Activated T-cell treated with anti-CD3 and anti-CD28 coated beads for 4 hours (primary cell): ENCODE measurements at places on chromosomes 2 and 18.

- DNase-seq: no peak
Measured at GRCh38 chr2:207885010-207885409, 115.3 kb upstream of the FZD5 start.

- no peak for DNase-seq
Measured at GRCh38 chr18:64097497-64097896, 51.4 kb downstream of the LINC00305 start.

GRCh38 chr2:237223201-237223861 is 137.6 kb downstream of the COPS8 start:
- no peak for DNase-seq

DNA sequence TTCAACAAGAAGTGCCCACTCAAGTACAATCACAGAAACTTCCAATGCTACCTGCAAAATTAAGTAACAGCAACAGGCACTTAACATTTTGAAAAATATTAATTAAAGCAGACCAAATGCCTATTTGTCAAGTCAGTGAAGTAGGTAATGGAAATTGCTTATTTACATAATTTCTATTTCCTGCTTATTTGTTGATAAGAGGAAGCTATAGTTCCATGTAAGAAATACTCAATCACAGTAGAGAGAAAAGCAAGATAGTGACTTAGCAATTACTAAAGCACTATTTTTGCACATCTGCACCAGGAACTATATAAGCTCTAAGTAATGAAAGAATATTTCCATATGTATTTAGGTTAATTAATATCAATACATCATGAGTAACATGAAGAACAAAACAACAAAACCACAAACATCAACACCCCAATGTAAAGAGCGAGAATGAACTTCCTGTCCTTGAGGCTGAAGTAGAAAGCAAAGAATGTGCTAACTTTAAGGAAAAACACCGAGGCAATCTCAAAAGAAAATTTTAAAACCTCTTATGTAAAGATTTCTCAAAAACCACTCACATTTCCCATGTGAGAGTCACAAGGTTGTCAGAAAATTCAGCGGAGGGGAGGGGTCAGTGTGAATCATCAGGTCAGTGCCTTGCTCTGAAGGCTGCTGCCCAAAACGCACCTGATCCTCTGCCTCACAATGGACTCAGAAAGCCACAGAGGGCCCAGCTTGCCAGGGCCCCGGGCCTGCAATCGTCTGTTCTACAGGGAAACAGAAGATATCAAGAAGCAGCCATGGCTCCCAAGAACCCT is 12.5 kb downstream of the NPC1 start:
- DNase-seq: no peak

- DNase-seq: no peak
Measured at GRCh38 chr18:78637442-78638402, 341.9 kb upstream of the SALL3 start.

DNA sequence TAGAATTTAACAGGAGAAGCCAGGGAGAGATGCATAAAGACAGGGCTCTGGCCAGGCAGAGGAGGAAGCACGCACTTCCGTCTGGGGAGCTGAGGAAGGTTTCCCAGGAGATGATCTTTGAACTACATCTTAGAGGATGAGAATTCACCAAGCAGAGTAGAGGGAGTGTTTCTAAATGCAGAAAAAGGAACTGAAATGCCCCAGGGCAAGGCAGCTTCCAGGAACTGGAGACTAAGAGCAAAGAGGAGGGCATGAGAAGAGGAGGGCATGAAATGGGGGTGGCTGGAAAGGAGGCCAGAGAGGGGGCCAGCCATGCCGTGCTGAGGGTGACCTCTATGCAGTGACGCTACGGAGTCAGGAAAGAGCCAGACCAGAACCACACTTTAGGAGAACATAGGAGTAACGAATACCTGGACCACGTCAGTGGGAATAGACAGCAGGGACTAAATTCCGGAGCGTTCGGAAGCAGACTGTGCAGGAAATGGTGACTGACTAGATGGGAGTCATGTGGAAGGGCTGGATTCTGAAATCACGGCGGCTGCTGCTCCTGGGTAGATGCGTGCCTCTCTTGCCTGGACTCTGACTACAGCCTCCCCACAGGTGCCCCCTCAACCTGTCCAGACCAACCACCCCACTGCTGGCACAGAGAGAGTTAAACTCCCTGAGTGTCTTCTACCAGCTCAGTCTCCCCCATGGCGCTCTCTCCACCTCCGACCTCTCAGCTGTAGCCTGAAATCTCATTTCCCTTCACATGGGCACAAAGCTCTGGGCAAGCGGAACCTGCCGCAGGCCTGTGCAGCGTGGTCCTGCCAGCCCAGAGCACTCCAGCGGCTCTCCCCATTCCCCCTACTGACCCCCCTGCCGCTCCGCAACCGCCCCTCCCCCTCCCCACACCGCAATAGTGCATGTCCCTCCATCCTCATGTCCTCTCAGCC is 87.0 kb upstream of the RTN4 start:
- DNase-seq: no peak

DNA sequence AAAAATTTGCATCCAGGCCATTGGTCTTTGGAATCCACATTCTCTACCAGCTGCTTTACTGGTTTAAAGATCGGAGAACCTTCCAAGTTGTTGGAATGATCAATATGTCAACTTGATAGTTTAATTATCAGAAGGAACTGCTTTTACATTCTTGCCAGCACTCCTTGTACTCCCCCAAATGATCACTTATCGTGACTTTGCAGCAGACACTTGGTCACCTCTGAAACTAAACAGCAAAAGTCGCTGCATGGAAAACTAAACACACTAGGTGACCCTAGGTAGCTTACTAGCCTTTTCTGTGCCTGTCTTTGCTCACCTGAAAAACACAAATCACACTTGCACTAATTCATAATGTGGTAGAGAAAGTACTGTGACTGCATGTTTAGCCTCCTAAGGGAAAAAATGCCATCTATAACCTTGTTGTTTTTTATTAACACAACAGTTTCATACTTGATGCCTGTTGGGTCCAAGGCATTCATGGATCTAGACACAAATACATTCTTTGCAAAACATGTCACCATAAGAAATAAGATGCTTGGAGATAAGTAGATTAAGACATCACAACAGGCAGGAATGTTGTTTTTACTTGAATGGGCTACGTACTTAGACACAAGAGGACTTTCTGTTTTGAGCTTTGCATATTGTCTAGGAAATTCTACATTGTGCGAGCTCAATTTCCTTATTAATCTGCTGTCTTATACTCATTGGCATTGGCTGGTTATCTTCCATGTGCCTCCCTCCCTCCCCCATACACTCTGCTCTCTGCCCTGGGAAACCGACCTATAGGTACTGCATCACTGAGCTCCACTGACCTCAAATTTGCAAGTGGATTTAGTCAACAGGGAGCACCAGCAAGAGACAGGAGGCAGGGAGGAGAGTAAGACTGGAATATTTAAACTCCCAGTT is 219.1 kb upstream of the STK17B start:
- DNase-seq: no peak

DNA sequence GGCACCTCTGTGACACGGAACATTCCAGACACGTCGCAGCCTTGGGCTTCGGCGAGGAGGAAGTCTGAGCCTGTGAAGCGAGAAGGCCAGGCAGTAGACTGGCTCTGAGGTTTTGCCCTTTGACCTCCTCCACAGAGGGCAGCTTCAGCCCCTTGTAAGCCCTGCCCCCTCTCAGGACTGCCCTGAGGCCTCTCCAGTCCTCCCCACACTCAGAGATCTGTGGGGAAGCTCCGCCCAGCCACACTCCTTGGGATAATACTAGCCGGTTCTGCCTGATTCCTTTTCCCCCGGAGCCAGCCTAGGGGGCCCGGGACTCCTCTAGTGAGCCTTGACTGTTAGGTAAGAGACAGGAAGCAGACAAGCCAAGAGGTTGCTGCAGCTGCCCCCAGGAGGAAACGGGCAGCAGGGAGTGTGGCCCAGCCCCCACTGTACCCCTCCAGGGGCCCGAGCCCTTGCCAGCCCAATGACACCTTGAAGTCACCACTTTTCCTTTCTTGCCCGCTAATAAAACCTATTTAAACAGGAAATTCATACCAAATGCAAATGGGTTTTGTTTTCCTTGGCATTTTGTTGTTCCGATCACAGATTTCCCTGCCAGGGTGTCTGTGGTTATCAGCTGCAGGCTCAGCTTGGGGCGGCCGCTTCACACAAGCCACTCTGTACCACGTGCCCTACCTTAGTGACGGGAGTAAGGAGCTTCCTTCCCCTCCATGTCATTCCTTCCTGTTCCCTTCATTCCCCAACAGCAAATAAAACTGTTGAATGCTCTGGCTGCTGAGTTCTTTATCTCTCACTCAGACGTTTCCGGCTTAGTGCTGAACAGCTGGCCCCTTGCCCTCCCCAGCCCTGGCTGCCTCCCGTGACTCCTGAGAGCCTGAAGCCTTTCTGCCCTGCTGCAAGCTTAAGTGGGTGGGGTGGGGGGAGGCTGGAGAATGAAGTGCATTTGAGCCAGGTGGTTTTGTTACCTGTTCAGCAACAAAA is 124.7 kb downstream of the CABLES1 start:
- DNase-seq: no peak

DNA sequence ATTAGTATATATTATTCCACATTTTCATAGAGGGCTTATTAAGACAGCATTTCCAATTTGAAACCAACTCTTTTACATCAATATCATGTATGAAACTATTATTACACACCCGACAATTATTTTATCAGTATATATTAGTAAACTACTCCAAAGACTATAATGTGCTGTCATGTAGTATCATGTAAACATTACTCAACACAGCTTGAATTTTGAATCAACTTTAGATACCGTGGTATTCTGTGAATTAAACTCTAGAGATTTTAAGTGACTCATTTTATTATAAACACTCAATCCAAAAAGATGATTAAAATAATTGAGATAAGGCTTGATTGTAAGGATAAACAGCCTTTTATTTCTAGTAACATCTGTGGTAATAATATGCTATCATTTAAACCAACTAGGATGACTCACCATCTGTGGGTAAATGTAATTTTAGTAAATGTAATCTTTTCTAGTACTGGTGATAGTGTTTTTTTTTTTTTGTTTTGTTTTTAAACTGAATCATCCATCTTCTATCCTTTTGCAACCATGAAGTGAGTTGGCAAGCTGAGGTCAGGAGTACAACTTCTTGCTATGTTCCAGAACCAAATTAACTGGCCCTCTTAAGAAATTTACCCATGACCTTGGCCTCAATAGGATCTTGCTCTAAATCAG is 144.3 kb upstream of the SMAD7 start:
- no peak for DNase-seq

DNA sequence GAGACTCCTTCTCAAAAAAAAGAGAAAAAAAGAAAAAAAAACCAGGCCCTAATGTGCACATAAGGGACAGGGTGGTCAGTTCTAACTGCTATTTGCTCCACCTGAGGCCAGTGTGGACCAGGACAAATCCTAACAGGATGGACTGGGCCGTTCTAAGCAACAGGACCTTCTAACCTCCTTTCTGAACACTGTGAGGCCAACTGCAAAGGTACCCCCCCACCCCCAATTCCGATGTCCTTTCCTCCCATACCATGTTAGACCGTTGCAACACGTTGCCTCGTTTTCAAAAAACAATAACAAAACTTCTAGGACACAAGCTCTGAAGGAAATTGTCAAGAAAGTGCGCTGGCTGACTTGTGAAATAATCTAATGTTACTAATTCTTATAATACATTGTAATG is 1.2 kb downstream of the THAP4 start:
- no peak for DNase-seq

DNA sequence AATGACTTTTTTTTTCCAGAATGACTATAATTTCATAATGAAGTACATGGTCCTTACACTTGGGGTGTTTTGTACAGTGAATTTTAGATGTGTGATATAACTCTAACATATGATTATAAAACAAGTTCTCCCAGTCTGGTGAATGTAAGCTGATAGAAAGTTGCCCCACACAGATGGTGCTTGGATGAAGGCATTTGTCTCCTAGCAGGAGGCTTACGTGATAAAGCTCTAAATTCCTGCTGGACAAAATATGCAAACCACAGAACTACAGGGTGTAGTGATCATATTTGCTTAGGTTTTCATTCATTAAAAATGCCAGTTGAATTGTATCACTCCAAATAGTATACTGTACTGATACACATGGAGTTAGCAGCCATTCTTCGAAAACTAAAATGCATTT is 85.5 kb downstream of the DSC3 start:
- DNase-seq: no peak

GRCh38 chr2:142678164-142678563 is 199.3 kb upstream of the KYNU start:
- DNase-seq: no peak

DNA sequence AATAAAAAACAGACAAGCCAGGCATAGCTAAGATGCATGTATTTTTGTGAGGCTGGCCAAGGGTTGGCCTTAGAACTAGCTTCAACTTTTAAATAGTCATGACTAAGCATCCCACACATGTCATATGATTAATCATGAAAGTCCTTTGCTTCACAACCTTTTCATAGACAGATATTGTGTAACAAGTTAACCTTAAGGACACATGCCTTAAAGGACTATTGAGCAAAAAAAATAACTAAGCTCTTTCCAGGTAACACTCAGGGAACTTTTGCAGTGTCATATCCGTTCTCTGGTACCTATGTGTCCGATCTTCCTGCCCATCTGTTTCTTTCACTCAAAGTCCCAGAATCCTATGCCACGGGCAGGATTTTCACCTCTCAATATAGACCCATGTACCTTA is 498.4 kb downstream of the STK39 start:
- DNase-seq: no peak

- no peak for DNase-seq
Measured at GRCh38 chr2:89763254-89763580, 1071.7 kb downstream of the RPIA start.

DNA sequence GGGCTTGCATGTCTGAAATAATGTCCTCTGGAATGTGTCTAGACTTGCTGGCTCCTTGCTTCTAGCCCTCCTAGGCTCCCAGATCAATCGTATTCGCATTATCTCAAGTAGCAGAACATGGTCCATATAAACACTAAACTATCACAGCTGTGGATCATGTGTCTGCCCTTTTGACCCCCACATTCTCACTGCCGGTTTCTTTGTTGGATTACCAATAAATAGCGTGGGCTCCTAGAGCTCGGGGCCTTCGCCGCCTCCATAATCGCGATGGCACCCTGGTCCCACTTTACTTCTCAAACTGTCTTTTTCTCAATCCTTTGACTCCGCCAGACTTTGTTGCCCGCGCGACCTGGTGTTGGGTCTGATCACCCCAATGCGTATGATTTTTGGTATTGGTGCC is 6.3 kb upstream of the SCYGR8 start:
- DNase-seq: no peak

GRCh38 chr18:35371412-35372195 is 5.5 kb downstream of the ZNF396 start:
- DNase-seq: no peak

- DNase-seq: no peak
Measured at GRCh38 chr2:218397820-218398436, 1.7 kb upstream of the CTDSP1 start.

GRCh38 chr18:42437646-42438045 is 482.6 kb downstream of the PIK3C3 start:
- no peak for DNase-seq

DNA sequence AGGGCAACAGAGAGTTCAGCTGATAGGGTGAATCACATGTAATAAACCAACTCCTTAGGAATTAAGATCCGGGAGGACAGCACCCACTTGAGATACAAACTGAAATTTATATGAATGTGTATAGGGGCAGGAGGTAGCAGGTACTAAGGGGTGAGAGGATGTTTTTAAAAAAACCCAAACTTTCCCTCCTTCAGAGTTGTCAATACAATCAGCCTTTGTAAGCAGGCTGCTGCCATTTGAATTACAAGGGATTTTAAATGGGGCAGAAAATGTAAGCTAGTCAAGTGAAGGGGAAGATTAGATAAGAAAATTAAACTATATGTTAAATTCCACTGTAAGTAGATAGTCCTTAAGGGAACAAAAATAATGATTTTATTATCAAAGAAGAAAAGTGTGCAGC is 1239.7 kb upstream of the CELF4 start:
- DNase-seq: no peak

GRCh38 chr2:142218471-142218870 is 87.7 kb upstream of the LRP1B start:
- DNase-seq: no peak
